WTC11 (cell line): ENCODE measurements at places on chromosomes 1 and 21.
A peak's percentile ranks its signal among the peaks of the same experiment; 100 is the strongest.

DNA sequence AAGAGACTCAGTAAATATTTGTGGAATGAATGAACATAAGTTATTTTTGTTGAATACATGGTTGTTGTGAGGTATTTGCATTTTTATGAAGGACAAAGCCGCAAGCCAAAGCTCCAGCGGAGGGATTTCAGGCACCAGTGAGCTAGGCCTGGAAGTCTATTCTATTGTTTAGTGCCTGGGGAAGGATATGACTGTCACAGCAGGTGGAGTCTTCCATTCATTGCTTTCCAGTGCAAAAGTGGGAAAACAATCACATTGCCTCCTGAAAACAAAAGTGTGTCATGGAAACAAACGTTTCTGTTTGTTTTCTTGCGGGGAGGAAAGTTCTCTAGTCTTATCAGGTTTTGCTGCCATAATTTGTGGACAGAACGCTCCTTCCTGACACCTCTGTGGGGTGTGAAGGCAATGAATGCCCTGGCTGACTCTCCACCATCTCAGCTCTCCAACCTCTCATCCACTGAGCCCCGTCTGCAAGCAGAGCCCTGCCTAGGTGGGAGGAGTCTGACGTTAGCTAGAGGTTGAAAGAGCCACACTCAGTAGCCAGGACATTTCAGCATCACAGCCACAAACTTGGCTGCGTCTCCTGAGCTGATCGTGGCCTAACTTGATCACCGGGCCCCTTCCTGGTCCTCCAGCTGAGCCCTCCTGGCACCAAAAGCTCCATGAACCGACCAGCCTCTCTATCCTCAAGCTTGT lies 739.1 kb downstream of the MATN1 start:
- DNase-seq, result no peak

- no peak for DNase-seq
Measured at GRCh38 chr1:214445831-214446614, 105.4 kb downstream of the PTPN14 start.

GRCh38 chr1:23007106-23007505 lies 8.5 kb downstream of the TEX46 start:
- DNase-seq, result no peak

DNA sequence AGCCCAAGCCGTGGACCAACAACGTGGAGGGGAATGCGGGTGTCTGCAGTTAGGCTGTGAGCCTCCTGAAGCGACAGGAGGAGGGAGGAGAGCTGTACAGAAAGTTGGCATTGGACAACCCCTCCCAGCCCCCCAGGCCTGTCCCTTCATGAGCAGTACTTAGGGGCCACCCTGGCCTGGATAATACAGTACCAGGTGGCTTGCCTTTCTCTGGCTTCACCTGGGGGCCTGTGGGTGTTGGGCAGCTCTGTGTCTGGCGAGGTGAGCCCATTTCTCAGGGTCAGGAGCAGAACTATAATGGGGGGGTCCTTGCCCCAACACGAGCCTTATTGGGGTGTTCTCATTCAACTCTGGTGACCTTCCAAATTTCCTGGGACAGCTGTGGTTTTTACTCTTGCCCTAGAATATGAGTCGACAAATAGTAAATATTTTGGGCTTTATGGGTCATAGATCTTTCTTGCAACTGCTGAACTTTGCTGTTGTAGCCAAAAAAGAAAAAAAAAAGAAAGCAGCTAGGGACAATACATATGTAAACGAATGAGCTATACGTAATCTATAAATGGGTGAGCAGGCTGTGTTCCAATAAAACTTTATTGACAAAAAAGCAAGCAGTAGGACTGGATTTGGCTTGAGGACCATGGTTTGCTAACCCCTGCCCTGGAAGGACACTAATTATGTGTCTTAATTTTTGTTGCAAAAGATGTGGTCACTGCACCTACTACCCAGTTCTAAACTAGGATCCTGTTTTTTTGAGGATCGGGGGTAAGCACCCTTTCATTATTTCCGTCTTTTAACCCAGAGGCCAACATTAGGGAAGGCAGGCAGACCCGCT lies 11.4 kb downstream of the COQ8A start:
- DNase-seq, result no peak

DNA sequence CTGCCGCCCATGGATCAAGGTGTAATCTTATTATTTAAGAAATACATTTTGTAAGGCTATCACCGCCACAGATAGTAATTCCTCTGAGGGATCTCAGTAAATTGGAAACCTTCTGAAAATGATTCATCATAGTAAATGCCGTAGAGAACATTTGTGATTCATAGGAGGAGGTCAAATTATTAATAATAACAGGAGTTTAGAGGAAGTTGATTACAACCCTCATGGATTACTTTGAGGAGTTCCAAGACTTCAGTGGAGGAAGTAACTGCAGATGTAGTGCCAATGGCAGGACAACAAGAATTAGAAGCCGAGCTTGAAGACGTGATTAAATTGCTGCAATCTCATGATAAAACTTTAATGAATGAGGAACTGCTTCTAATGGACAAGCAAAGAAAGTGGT lies 280.1 kb downstream of the PTPRC start:
- no peak for DNase-seq

DNA sequence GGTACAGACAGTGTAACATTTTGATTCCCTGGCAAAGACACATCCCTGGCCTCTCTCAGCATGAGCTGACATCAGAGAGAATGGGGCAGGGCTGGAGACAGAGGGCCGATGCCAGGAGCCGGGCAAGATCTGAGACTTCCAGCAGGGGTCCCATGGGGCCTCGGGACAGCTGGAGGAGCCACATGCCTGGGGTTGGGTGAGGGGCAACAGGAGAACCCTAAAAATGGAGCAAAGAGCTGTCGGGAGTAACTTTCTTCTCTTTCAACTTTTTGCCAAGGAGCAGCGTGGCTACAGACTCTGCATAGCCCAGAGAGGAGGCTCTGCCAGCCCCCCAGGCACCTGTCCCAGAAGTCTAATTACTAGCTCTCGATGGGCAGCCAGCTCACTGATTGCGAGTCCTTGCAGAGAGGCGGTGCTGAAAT lies 130.8 kb downstream of the LACTBL1 start:
- DNase-seq, result no peak

GRCh38 chr1:160752406-160752805 lies 13.4 kb downstream of the SLAMF7 start:
- no peak for DNase-seq

- DNase-seq, result no peak
Measured at GRCh38 chr1:214377886-214378285, 96.9 kb downstream of the SMYD2 start.

- no peak for DNase-seq
Measured at GRCh38 chr1:59141267-59141863, 155.5 kb upstream of the FGGY start.

- no peak for DNase-seq
Measured at GRCh38 chr1:7400566-7400965, 370.5 kb upstream of the VAMP3 start.

- no peak for DNase-seq
Measured at GRCh38 chr1:12566484-12567287, 51.3 kb downstream of the DHRS3 start.

GRCh38 chr1:214826619-214827018 lies 223.6 kb downstream of the CENPF start:
- DNase-seq, result no peak

DNA sequence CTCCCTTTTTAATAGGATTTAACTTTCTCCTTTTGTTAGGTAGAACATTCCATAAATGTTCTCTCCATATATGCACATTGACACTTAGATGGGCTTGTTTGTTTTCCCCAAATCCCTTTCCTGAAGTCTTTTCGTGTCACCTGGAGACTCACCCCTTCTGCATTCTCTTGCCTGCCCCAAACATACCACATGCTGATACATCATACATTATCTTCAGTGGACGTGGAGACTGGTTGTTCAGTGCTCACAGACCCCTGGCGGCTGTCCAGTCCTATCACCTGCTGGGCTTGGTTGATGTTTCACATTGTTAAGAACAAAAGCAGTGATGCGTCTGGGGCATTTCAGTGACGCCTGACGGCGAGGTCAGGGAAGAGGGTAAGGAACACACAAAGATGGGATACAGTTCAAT lies 22.2 kb downstream of the FMOD start:
- DNase-seq, result peak; percentile 21
